Stimulated activated CD8-positive, alpha-beta memory T cell treated with anti-CD3 and anti-CD28 coated beads, Interleukin-7, amount 100 ng/mL, for 1 hour (primary cell): ENCODE measurements at places on chromosomes 1 and 21.

DNA sequence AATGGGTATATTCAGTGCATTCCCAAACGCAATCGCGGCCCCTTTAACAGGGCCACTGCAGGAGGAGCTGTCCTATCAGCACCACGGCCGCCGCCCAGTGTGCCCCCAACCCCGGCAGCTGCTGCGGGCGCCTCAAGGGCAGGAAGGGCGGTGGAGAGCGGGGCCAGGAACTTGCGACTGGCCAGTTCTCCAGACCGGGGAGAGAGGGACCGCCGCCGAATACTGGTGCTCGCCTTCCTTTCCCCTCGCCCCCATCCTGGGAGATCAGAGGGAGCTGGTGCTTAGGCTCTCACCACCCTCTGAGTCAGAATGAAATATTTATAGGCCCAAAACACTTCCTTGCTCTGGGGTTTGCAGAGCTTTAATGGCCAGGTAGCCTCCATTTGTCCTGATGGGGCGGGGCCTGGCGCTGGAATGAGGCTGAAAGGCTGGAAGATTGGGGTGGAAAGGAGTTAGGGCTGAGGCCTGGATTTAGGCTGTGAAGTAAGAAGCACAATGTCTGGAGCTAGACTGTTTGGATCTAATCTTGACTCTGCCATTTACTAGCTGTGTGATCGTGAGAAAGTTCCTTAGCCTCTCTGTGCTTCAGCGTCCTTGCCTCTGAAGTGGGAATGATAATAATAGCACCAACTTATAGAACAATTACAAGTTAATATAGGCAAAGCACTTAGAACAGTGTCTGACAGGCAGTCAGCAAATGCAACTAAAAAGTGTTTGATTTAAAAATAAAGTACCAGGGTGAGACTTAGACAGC lies 75.5 kb downstream of the NAV1 start:
- no peak for DNase-seq

GRCh38 chr1:101166583-101167120 lies 70.2 kb upstream of the S1PR1 start:
- DNase-seq = no peak

- no peak for DNase-seq
Measured at GRCh38 chr1:182875889-182876288, 36.7 kb downstream of the DHX9 start.

- DNase-seq = no peak
Measured at GRCh38 chr1:2229911-2230731, 2.0 kb downstream of the SKI start.

DNA sequence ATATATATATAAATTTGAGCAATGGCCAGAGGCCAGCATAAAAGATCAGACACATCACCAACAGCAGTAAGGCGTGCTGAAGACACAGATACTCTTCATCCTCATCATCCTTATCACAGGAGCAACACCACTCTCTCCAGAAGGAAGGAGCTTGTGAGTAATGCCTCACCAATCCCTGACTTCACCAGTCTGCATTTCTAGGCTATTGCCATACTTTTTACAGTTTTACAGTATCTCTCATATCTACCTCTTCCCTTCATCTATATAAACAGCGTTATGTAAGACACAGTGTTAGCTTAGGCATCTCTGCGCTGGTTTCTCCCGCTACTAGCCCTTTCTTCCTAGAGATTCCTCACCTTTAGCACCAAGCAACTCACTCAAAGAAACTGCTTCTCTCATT lies 2.4 kb upstream of the ABL2 start:
- DNase-seq = no peak

DNA sequence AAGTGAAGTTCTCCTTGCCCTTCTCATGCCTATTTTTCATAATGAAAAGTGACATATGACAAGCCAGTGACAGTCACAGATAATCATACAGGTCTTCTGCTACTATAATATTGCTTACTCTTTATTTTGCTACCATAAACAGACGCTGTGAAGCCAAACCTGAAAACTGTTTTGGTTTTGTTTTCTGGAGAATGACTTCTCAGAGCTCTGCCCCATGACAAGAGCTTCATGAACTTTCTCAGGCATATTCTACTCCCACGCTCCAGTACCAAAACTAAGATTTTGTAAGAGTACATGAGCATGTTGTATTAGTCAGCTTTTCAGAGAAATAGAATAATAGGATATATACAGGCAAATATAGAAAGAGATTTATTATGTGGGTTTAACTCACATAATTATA lies 64.3 kb upstream of the VTCN1 start:
- no peak for DNase-seq

GRCh38 chr1:212214325-212214724 lies 70.9 kb upstream of the PPP2R5A start:
- no peak for DNase-seq

DNA sequence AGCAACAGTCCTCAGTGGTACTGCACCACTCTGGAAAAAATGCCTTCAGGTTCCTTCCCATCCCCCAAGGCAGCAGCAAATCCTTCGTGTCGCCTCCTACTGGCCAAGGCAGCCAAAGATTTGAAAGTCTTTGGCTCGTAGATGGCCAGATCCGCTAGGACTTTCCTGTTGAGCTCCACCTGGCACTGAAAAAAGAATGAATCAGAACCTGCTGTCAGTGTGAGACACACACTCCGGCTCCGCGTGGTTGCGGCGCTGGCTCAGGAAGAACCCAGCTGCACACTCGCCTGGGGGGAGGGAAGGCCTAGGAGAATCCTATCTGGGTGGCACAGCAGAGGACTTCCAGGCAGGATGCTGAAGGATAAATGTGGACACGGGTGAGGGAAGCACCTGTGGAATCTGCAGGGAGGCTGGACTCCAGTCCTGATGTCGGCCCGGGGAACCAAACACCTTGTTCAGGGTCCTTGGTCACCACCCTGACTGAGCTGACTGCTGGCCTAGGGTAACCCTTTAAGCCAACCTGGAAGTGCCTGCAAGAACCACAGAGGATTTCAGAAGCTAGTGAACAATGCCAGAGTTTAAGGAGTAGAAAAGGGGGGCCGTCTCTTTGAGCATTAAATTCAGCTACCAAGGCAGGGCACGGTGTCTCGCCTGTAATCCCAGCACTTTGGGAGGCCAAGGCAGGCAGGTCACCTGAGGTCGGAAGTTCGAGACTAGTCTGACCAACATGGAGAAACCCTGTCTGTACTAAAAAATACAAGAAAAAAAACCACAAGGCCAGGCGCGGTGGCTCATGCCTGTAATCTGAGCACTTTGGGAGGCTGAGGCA lies 3.2 kb upstream of the CCNL2 start:
- DNase-seq = no peak

DNA sequence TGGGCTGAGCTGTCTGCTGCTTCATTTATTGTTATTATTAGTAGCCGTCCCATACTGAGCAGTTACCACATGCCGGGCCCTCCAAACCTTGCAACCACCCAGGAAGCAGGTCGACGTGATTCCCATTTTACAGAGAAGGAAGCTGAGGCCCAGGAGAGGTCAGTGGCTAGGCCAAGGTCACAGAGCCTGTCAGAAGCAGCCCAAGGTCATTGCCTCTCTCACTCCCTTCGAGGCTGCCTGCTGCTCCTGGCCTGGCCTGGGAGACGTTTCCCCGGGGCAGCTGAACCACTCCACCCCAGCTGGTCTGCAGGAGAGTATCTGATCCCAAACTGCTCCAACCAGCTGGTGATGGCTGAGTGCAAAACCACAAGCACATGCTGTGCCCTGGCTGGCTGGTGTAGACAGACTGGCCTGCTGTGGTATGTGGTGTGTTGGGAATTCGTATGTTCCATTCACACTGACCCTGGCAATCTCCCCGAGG lies 6.5 kb downstream of the PADI4 start:
- DNase-seq = no peak

GRCh38 chr1:230147253-230148125 lies 80.5 kb downstream of the GALNT2 start:
- DNase-seq = no peak

DNA sequence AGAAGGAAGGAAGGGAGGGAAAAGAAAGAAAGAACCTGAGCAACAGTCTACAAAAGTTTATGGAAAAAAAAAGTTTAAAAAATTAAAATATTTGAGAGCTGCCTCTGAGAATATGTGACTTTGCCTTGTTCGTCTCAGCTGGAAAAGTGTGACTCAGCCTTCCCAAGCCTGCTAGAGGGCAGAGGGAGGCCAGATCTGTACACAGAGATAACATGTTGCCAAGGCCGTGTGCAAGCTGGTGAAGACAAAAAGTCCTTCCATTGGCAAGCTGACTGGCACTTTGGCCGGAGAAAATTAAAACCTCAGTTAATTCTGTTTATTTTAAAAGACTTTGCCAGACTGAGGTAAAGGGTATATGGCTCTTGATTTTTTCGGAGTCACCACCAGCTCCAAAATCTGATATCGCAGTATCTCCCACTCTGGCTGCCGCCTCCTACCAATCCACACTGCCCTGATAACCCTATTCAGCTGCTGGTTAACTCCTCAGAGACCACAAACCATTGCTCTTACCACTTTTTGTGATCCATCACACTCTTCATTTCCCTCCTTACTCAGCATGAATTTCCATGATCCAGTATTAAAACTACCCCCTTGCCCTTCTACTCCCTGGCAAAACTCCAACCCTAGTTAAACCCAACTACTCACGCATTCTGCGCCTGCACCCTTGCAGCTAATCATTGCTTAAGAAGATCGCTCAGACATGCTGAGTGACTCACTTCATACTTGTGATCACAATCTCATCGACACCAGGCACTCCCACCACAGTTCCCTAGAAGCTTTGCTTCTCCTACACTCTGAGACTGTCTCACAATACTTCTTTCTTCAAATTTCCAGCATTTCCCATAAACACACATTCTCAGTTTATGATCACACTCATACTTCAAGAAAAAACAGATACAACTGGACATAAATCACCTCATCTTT lies 5.7 kb upstream of the PPP1R15B start:
- DNase-seq = no peak

- no peak for DNase-seq
Measured at GRCh38 chr1:215640429-215641148, 73.5 kb downstream of the KCTD3 start.

DNA sequence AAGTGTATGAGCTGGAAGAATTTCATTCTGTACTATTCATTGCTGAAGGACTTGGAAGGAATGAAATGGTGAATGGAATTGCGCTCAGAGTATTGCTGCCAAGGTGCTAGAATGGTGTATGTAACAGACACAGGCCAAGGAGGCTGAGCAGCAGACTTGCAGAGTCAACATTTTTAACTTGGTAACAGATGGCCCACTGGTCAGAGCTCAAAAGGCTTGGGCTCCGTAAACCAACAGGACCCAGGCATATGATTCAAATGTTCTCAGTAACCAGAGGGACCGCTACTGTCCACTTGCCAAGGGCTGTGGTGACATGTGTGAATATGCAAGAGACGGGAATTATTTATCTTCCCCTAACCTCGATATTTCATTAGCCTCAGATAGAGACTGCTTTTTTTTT lies 28.8 kb upstream of the PTGFRN start:
- no peak for DNase-seq

DNA sequence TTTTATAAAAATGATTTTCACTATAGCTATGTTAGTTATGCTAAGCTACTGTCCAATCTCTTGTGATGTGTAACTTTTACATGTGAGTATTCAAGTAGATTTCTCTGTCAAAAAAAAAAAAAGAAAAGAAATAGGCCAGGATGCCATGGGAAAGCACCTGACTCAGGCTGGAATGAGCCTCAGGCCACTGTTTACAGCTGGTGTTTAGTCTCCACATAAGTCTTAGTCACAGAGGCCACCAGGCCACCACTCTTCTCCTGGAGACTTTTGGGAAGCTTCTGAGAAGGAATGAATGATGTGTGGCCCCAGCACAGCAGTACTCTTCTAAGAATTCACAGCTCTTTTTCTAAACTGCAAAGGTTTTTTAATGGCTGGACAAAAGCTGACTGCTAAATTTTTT lies 48.9 kb downstream of the CHML start:
- no peak for DNase-seq

- DNase-seq = no peak
Measured at GRCh38 chr1:221992427-221992826, 250.5 kb upstream of the DUSP10 start.

- DNase-seq = no peak
Measured at GRCh38 chr1:18710002-18710401, 79.4 kb downstream of the PAX7 start.

- no peak for DNase-seq
Measured at GRCh38 chr1:39735731-39736130, 3.0 kb upstream of the PPIE start.

GRCh38 chr1:232473324-232473723 lies 156.6 kb downstream of the SIPA1L2 start:
- no peak for DNase-seq

- DNase-seq = no peak
Measured at GRCh38 chr1:30986755-30987154, 78.2 kb upstream of the SDC3 start.

GRCh38 chr1:208309771-208310170 lies 65.6 kb upstream of the PLXNA2 start:
- DNase-seq = no peak

- no peak for DNase-seq
Measured at GRCh38 chr1:93078638-93078985, 471 bp upstream of the MTF2 start.

DNA sequence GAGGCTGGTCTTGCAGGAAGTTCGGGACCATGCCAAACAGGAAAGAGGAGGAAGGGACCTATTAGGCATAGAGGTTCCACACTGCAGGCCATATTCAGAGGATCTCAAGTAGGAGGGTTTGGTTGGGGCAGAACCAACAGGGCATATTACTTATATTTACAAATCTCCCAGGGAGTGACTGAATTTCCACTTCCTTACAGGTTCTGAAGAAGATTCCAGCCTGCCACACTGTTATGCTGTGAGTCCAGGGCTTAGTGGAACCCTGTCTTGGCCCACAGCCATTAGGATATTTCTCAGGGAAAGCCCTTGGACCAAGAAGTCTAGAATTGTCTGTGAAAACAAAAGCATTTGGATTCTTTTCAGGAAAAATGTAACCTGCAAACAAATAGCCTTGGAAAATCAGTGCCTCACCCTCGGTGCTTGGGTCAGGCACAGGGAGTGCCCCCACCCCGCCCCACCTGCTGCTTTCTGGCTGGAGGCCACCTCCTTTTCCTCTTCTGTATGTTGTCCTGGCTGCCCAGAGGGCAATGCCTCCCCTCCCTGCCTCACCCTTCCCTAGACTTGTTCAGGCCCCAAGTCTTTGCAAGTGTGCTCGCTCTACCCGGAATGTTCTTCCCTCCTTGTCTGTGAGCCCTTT lies 41.0 kb upstream of the JUN start:
- no peak for DNase-seq

- DNase-seq = no peak
Measured at GRCh38 chr1:107394301-107394700, 253.5 kb downstream of the NTNG1 start.

DNA sequence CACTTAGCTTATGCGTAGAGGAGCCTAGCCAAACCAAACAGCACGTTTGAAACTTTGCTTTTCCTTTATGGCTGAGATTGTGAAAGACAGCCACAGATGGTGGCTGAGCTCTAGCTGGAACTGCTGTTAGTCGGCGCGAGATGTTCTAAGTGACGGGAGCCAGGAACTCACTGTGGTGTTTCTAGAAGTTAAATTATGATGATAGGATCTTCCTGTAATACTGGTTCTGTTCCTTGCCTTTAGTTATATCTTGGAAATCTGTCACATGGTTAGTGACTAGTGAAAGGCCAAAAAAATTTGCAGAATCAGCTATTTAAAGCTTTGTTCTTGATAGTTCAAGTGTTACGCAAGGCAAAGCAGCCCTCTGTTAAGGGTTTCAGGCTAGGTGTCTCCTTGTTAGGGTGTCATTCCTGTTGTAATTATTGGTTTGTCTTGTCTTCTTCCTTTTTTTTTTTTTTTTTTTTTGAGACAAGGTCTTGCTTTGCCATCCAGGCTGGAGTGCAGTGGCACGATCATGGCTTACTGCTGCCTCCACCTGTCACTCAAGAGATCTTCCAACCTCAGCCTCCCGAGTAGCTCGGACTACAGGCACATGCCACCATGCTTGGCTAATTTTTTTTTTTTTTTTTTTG lies 22.6 kb downstream of the AK4 start:
- DNase-seq = no peak

GRCh38 chr1:204704794-204705492 lies 19.4 kb upstream of the LRRN2 start:
- DNase-seq = no peak
